ENCODE measurements at places on chromosomes 12 and 14.

DNA sequence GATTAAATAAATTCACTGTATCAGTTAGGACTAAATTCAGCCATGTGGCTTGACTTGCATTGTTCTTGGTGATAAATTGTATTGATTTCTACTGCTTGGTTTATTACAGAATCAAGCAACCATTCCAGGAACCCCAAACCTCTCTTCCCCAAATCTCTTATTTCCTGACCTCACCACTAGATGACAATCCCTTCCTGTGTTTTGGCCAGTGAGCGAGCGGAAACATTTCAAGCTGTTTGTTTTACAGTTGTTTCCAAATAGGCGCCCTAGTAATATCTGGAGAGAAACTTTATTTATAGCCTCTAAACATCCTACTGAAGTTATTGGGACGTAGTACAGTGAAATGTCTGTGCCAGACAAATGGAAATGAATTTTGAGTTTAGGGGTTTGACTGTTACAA is 161.1 kb downstream of the SNAPC1 start:
- DNase-seq = no peak

DNA sequence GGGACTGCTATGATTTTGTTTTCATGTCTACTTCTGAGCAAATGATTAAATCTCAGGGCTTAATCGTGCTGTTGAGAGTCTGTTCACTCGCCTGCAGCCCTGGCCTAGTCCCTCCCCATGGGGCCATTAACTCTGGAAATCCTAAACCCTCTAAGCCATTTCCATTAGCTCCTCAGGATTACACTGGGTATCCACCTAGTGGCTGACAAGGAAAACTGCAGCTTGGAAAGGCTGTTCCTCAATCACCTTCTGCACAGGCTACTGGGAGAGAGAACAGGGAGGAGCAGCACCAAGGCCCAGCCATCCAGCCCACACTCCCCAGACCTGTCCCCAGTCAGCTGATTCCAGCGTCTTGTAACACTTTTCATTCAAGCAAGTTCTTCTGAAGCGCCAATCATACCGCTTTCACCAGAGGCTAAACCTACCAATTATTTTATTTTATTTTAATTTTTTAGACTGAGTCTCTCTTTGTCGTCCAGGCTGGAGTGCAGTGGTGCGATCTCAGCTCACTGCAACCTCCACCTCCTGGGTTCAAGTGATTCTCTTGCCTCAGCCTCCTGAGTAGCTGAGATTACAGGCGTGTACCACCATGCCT is 48.7 kb downstream of the NEUROD4 start:
- DNase-seq = no peak

- no peak for DNase-seq
These were observed 161.2 kb downstream of the NTF3 start for GRCh38 chr12:5593086-5593485.

DNA sequence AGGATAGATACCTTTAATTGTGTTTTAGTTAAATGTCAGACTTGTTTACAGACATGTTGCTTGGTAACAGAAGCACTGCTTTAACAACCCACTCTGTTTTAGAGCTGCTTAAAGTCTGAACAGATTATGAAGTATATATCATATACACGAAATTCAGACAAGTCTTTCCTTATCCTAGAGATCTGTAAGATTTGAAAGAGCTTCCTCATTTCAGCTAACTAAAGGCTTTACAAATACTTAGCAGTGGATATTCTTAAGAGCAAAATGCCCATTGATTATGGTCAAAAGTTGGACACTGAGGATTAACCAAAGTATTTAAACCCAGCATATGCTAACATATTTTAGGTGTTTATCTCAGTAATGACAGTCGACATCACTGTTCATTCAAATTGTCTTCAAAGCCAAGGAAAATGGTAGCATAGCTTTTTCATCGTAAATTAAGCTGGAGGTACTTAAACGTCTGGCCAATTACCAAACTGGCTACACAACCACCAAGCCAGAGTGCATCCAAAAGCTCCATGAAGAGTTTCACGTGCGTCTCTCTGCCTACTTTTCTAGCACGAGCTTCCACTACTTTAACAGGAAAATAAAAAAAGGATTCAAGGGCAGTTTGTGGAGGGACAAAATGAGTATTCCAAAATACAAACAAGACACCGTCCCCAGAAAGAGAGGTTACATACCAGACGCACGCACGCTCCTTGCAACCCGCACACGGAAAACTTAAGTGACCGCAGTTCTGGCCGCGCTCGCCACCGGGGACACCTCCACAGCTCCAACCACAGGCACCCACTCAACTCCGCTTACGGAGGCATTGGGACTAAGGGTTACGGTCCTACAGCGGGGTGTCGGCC is 565 bp downstream of the CEP83 start:
- no peak for DNase-seq

DNA sequence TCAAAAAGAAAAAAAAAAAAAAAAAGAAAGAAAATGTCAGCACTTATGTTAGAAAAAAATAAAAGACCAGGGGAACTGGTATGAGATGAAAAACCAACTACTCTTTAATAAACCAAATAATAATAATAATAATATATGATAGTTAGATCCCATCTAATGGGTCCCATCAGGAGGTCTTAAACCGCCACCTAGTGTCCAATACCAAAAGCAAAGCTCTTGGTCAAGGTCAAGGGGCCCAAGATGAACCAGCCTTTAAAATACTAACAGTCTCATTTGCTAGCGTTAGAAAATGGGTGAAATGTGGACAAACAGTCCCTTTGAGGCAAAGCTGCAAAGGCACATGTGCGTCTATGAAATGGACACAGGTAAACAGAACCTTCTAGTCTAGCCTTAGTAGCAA is 12.3 kb downstream of the BRAP start:
- DNase-seq = no peak

DNA sequence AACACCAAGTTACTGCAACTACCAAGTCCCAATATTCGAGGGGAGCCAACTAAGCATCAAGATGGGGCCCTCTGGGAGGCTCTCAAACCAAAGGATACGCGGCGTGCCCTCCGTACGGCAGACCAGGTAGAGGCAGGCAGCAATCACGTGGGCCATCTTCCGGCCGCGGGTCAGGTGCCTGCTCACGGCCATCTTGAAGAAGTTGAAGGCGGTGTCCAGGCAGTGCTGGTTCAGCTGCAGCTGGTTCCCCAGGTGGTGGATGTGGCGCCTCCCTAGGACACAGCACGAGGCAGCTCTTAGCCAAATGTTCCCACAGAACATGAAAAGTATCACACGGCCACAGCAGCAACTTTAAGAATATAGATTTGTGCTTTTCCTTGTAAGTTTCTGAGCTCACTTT is 24.3 kb downstream of the BTBD6 start:
- no peak for DNase-seq

DNA sequence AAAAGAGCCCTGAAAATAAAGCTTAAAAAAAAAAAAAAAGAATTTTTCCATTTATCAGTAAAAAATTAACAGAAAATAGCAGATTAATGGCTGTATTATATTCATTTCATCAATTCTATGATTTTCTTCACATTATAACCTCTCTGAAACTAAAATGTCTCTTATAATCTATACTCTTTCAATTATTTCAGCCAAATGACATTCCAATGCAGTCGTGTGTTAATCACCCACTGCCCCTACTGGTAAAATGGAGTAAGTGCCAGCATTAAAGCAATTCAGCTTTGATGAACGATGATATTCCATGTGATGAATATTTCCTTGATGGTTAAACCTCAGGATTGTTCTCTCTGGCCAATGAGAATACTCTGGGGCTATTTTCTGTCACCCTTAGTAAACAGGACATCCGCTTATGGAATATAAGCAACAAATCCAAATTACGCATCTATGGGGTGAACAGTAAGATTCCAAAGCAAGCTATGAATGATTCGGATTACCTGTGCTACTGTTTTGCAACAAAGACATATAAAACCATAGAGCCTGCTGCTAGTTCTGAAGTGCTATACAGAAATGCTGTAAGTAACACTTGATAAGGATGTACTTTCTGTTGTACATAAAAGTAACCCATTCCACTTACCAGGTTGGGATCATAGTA is 20.3 kb upstream of the SYCP3 start:
- DNase-seq = no peak

GRCh38 chr12:41888285-41888684 is 256.4 kb downstream of the GXYLT1 start:
- no peak for DNase-seq

DNA sequence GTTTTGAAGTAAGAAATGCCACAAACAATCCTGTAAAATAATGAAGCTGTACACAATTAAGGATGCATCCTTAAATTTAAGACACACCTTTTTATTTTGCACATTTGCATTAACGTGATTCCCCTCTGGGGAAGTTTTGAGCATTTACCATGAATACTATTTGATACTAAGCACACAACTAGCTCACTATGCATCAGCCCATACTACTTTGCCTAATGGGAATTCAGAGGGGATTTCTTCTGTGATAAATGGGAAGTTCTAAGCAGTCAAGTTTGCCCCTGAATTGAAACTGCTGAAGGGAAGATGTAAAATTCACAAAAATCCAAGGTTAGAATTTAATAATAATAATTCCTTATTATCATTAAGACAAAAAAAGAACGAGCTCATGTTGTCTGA is 27.4 kb downstream of the SINHCAF start:
- no peak for DNase-seq

- DNase-seq = no peak
These were observed 413 bp downstream of the DAD1 start for GRCh38 chr14:22588526-22589095.

- DNase-seq = no peak
These were observed 1.2 kb downstream of the DDIT3 start for GRCh38 chr12:57518920-57519795.

- no peak for DNase-seq
These were observed 46.2 kb downstream of the ABCC9 start for GRCh38 chr12:21894792-21895595.

DNA sequence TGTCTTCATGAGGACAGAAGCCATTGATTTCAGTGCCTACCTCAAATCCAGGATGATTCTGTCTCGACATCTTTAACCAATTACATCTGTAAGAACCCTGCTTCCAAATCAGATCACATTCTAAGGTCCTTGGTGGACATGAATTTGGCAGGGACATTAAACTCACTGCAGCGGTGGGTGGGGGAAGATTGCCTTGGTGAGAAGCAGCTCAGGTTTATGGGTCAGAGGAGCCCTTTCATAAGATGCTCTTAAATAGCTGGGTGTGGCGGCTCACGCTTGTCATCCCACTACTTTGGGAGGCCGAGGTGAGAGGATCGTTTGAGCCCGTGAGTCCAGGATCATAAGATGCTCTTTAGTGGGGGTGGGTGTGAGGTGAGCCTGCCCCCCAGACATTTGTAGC is 42.9 kb downstream of the ELK3 start:
- DNase-seq = no peak

DNA sequence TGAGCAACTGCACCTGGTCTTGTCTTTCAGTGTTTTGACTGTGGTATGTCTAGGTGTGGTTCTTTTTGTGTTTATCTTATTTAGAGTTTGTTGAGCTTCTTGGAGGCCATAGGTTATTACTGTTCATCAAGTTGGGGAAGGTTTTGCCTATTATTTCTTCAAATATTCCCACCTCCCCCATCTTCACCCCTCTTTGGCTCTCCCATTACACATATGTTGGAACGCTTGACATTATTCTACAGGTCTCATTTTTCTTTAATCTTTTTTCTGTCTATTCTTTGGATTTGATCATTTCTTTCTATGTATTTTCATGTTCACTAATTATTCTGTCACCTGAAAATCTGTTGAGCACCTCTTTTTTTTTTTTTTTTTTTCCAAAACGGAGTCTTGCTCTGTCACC is 16.2 kb downstream of the MAPKAPK5 start:
- no peak for DNase-seq

DNA sequence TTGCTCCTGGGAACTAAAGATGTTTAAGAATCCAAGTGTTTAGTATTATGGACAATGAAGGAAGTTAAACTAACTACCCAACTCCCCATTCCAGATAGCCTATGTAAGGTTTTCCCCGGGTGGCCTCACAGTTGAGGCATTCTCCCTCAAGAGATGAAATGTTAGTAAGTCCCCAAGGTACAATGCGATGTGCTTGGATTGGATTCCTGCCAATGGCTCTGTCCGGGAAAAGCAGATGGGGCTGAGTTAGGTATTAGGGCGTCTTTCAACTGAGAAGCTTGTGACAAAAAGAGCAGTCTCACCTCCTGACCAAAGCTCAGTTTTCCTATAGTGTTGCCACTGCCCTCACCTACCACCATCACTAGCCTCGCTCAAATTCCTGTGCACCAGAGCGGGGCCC is 64.8 kb upstream of the E2F7 start:
- no peak for DNase-seq

DNA sequence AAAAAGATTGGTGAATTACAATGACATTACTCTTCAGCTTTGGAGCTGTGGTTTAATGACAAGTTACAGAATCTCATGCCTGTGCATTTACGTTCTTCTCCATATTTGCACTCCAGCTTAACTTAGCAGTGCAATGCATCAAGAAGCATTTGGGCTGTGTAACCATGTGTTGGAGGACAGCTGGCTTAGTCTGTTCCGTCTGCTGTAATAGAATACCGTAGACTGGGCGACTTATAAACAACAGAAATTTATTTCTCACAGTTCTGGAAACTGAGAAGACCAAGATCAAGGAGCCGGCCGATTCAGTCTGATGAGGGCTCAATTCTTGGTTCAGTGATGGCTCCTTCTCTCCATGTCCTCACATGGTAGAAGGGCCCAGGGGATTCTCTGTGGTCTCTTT is 943.5 kb downstream of the BCL11B start:
- DNase-seq = no peak

DNA sequence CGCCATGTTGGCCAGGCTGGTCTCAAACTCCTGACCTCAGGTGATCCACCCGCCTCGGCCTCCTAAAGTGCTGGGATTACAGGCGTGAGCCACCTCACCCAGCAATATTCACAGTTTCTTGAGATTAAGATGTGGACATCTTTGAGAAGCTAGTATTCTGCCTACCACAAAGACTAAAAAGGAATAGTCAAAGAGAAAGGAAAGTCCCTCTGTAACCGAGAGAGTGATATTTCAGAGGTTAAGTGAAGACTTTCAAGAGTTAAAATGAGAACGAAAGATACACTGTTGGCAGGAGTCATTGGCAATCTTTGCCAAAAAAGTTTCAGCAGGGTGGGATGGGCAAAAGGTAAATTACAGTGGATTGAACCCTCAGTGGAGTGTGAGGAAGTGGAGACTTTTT is 15.6 kb downstream of the DGKA start:
- no peak for DNase-seq

- DNase-seq = no peak
These were observed 6.1 kb downstream of the NT5DC3 start for GRCh38 chr12:103834942-103835341.

DNA sequence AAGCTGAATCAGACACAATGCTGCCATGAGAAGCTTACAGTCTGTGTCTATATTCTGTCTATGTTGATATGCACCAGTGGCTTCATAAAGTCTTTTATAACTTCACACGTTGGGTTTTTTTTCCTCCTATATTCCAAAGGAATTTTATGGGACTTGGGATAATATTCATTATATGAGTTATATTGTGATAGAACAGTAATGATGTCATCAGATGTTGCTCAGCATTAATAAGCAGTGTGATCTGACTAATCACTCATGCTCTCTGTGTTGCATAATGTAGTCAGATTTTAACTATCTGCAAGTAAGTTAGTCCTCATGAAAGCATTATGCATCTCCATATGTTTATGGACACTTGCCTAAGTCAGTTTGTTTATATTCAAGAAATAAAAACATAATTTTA is 159.6 kb downstream of the PLCZ1 start:
- DNase-seq = no peak

GRCh38 chr12:119870457-119870856 is 6.7 kb downstream of the CIT start:
- no peak for DNase-seq

GRCh38 chr12:112198120-112198733 is 72.9 kb downstream of the TRAFD1 start:
- peak; percentile 36 for DNase-seq

All from activated CD4-positive, alpha-beta T cell treated with anti-CD3 and anti-CD28 coated beads, Interleukin-2, amount 50 U/mL, for 1 hour (primary cell).